Right kidney (tissue), 9 donors: ENCODE measurements at places on chromosomes 5 and 9.
A peak's percentile ranks its signal among the peaks of the same experiment; 100 is the strongest.

GRCh38 chr5:67530609-67531255 is 334.1 kb upstream of the CD180 start:
- no peak for DNase-seq

DNA sequence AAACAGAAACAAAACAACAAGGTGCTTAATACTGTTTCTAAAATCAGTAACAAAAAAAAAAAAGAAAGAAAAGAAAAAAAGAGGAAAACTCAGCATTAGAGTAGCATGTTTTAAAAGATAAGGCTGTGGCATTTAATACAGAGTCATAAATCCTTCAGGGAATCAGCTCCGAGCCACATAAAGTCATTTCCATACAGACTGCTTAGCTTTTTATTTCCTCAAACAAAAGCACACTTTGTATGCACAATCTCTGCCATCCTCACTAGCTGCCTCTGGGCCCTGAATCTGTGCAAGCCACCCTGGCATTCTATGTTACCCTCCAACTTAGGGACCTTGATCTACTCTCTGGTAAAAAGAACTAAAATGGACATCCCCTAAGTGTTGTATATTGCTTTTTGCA is 87.6 kb downstream of the SEMA6A start:
- DNase-seq, result no peak

DNA sequence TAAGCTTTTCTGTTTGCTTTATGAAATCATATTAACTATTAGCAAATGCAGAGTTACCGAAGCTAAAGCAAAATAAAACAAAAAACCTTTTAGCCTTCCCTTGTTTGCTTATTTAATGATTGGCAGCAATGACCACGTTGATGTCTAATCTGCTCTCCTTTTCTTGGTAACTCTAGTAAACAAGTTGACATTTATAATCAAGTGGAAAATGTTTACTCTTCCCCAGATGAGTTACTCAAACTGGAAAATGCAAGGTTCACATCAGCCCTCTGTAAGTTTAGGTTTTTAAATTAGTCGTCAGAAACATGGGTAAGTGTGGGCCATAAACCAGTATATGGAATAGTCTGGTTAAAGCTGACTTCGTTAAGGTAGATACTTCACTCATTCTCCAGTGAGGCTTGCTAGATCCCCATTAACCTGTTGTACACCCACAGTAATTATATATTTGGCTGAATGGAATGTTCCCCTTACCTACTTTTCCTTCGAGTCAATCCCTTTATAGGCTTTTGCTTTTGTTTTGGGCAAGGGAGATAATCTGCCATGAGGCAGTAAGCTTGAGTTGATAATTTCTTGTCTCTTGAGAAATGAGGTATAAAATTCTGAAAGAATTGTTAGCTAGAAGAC is 100.9 kb downstream of the GDNF start:
- DNase-seq, result no peak

- DNase-seq, result no peak
Measured at GRCh38 chr9:94908011-94908563, 181.6 kb downstream of the AOPEP start.

DNA sequence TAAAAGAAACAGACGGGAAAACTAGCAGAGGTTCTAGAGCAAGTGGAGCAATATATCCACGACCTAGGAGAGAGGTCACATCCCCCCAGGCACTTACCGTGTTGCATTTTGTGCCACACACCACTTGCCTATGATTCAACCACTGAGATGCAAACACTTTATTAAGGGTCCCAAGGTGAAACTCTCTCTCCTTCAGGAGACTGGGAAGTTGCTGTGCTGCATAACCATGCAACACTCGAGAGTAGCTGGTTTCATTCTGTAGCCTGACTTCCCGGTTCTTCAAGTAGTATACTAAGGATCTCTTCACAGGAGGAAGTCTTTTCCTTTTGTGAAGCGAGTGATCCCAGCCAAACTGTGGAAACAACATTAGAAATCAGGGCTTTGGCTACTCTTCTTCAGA is 1.6 kb downstream of the DCAF12 start:
- DNase-seq, result no peak

DNA sequence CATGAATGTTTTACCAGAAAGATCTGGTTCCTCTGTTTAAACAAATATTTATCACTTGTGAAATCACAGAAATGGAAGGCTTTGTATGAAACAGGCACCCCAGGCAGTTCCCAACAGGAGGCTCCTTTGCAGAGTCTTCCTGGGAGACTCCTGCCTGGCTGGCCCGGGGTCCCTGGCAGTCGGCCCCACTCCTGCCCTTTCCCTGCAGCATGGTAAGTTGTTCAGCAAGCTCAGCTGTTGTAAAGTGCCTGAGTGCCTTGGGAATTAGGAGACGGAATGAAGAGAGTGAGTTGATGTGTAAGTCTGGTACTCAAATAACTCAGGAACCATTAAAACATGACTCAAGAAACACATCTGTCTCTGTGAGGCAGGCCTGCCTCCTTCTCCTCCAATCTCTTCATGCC is 17.5 kb upstream of the LHFPL2 start:
- DNase-seq, result no peak

DNA sequence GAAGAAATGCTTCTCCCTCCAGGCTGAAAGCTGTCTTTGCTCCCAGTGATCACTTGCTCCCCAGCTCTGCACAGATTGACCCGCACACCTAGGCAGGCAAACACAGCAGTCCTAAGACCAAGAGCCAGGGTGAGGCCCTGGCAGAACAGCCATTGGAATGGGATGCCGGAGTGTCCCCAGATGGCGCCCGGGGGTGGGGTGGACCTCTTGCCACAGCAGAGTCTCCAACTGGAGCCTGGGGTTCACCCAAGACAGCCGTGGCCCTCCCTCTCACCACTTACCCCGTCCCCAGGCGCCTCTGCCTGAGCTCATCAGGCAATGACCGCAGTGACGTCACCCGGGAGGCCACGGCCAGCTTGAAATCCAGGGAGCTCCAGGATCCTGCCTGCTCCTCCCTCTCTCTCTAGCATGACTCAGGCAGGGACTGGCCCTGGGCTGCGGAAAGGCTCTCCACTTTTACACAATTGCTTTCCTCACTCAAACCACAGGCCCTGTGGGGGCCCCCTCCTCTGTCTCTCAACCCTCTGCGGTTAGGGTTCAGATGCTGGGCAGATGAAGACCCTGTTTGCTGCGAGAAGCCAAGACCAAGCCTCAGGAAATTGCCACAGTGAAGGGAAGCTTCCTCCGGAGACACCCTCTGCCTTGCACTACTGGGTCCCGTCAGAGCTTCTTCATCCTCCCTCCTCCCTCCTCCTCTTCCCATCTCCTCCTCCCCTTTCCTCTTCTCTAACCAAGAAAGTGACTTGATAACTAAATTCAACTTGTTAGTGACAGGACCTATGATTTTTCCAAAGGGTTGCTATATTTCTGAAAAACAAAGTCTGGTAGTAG is 24.3 kb upstream of the PTGES start:
- peak; percentile 38 for DNase-seq

DNA sequence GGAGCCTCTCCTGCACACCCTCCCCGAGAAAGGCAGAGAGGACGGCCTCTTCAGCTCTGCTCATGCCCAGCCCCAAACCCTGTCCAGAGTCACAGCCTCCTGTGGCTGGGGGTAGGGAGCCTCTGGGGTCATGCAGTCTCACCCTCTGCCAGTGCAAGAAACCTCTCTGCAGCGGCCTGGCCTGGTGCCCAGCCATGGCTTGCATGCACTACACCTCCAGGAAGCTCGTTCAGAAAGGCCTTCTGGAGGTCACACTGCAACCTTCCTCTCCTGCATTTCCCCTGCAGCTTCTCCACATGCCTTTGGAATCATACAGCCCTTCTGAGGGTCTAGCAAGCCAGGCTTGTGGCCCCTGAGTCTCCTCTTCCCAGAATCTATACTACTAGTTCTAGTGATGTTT is 17.9 kb downstream of the CSF1R start:
- DNase-seq, result no peak

DNA sequence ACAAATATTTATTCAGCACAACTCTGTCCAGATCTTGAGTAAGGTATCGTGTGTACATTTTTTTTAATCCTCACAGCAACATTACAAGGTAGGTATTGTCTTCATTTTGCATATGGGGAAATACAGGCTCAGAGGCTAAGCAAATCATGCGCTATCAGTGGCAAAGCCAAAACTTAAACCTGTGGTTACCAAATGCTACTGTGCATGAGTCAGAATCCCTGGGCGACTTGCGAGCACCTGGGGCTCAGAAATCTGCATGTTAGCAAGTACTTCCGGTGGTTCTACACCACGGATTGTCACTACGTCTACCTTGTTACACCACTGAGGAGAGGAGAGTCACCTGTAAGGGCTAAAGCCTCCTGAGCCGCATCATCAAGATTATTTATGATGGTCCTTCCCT is 21.3 kb downstream of the C5orf58 start:
- no peak for DNase-seq

DNA sequence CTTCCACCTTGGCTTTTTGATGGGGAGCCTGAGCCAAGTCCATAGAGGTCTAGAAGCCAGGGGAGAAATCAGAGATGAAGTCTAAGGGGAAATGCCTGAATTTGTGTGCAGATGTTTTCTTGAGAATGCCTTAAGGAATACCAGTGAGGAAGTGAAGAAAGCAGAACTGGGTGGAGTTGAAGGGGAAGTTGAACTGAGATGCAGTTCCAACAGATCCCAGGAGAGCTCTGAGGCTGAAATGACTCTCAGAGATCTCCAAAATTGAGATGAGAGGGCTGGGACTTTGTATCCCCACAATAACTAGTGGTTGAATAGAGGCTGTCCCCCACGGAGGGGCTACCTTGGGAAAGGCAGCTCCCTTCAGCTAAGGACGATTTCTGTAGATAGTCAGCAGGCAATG is 197.1 kb downstream of the ZNF462 start:
- DNase-seq, result no peak

GRCh38 chr5:10703676-10704075 is 57.4 kb downstream of the DAP start:
- no peak for DNase-seq

GRCh38 chr5:143986516-143987212 is 174.7 kb downstream of the HMHB1 start:
- DNase-seq, result no peak

DNA sequence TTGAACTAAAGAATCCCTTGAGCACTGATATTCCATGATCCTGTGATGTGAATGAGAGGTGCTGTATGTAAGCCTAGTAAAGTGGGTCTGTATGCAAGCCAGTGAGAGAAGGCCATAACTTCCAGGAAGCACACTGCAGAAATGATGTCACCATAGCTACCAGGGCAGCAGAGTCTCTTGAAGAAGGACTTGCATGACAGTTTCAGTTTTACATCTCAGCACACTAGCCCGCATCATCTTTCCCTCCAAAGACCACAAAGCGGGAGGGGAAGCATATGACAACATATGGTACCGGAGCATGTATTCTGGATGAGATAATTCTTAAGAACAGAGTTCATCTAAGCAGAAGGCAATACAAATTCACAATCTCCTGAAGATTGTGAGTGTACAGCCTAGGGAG is 37.6 kb upstream of the MAST4 start:
- no peak for DNase-seq

GRCh38 chr9:136901516-136902258 is 15.4 kb downstream of the TRAF2 start:
- DNase-seq, result no peak

DNA sequence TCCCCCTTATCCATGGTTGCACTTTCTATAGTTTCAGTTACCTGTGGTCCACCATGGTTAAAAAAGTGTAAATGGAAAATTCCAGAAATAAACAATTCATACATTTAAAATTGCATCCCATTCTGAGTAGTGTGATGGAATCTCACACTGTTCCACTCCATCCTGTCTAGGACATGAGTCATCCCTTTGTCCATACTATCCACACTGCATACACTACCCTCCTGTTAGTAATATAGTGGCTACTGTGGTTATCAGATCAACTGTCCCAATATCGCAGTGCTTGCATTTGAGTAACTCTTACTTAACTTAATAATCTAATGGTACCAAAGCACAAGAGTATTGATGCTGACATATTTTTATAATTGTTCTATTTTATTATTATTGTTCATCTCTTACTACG is 100.7 kb downstream of the RAB3C start:
- no peak for DNase-seq

GRCh38 chr5:109997161-109997560 is 307.4 kb downstream of the MAN2A1 start:
- peak; percentile 15 for DNase-seq
